ENCODE measurements at places on chromosomes 2 and 18.
A peak's percentile ranks its signal among the peaks of the same experiment; 100 is the strongest.

DNA sequence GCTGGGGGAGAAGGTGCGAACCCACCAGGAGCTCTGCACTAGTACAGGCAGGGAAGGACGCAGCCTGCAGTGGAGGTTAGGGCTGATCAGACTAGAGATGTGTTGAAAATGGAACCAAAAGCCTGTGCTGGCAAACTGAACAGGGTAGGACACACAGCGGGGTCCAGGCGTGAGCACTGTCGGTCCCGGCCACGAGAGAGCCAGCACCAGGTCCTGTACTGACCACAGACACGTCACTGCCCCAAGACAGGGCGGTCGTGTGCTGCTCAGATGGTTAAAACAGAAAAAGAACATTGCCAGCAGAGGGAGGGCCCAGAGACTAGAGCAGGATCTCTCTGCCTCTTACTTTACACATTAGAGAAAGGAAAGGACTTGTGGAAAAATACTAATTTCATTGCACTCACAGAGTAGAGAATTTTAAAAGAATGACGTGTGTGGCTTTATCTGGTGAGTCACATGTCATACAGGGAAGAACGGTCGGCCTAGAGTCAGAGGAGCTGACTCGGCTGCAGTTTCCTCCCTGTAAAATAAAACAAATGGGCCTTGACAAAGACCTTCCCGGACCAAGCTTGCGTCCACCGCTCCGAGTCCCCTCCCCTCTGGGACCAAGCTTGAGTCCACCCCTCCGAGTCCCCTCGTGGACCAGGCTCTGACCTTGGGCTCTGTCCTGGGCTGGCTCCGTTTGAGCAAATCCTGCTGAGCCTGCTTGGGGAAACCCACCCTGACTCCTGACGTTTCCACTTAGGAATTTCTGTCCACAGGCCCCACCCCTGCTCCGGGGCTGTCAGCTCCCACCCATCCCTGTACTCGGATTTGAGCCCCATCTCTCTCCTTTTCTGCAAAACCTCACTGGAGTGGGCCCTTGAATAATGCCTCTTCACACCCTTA is 16.7 kb upstream of the ADI1 start:
- H3K27ac ChIP-seq: peak overlapping the region; percentile 93
- peaks cover 14% of the 10 kb centered on the region for H3K4me1 ChIP-seq
- DNase-seq: peak; percentile 59
- no peaks in the 10 kb centered on the region for H3K27me3 ChIP-seq

DNA sequence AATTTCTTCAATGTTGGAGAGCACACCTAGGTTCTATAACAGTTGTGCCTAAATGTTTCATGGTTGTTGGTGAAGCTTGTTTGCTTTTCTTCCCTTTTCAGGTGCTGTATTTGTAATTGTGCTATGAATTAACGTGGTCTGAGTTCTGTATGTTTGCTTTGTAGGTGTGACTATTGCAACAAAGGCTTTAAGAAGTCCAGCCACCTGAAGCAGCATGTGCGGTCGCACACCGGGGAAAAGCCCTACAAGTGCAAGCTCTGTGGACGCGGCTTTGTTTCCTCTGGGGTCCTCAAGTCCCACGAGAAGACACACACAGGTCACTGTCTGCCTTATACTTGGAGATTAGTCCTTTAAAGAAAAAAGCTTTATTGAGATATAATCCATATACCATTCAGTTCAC is 91.2 kb downstream of the ZNF236 start:
- H3K4me3 ChIP-seq: no peak overlapping the region
- DNase-seq: no peak
- no peak overlapping the region for H3K27ac ChIP-seq
- no peaks in the 10 kb centered on the region for H3K27me3 ChIP-seq

DNA sequence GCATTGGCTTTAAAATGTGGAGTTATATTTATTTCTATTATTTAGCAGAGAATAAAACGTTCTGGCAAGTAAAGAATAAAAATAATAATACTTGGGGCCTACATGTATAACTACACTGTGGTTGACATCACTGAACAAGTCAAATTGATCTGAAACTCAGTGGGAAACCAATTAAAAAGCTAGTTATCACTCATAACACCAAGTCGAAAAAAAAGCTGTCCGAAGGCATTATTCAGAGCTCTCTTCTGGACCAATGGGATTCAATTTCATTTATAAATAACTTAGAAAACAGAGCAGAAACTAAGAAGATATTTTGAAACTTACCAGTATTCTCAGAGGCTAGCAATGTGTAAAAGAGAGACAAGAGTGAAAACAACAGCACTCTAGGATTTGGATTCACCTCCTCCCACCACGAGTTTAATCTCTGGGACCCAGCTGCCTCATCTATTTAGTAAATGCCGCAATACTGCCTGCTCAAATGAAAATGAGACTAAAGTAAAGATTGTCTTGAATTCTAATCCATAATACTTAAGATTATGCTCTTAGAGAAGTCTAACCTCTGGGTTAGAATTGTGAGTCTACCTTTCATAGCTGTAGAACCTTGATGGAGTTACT is 128.4 kb downstream of the NBAS start:
- H3K36me3 ChIP-seq: no peaks in the 10 kb centered on the region
- no peak overlapping the region for H3K27ac ChIP-seq
- no peaks in the 10 kb centered on the region for H3K27me3 ChIP-seq
- no peak overlapping the region for H3K4me3 ChIP-seq

- H3K36me3 ChIP-seq: no peaks in the 10 kb centered on the region
- no peak overlapping the region for H3K4me3 ChIP-seq
- DNase-seq: no peak
- H3K27me3 ChIP-seq: no peaks in the 10 kb centered on the region
Observed at GRCh38 chr18:73688851-73689711, 458.6 kb downstream of the FBXO15 start.
